ENCODE measurements at places on chromosomes 5 and 9.

GRCh38 chr9:94175669-94176068 is 83.4 kb upstream of the ZNF169 start:
- no peak for DNase-seq

GRCh38 chr5:137206030-137206715 is 293.0 kb downstream of the SPOCK1 start:
- DNase-seq = no peak

GRCh38 chr9:127036437-127036836 is 86.0 kb downstream of the ANGPTL2 start:
- no peak for DNase-seq

- no peak for DNase-seq
Observed at GRCh38 chr5:62457071-62457470, 44.5 kb downstream of the IPO11 start.

GRCh38 chr9:9499546-9499945 is 1113.3 kb downstream of the PTPRD start:
- no peak for DNase-seq

GRCh38 chr5:456351-457194 is 13.6 kb downstream of the EXOC3 start:
- no peak for DNase-seq

DNA sequence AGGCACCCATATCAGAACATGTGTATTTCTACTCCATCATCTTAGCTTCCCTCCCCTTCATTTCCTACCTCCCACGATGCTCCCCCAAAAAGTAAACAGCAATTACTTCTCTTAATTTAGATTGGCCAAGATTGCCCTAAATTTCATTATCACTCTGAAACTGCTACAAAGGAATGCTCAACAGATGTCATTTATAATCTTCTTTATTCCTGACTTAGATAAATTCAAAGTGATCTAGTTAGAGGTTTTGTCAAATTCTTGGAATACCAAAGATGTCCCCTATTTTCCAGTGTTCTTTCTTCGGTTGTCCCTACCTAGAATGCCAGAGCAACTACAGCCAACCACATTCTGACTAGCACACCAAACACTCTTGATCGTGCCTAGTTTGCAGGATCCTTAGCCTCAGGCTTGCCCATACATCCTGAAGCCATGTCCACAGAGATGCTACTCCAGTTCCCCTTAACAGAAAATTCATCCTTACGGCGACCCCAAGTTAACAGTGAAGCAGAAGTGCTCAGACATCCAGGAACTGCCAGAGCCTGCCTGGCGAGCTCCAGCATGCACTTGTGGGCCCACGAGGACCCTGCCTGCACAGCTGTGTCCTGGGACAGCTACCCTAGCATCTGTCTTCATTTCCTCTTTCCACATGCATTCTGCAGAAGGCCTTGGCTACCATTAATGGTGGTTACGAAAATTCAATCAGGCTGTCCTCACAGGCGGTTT is 31.6 kb downstream of the DAP start:
- no peak for DNase-seq

DNA sequence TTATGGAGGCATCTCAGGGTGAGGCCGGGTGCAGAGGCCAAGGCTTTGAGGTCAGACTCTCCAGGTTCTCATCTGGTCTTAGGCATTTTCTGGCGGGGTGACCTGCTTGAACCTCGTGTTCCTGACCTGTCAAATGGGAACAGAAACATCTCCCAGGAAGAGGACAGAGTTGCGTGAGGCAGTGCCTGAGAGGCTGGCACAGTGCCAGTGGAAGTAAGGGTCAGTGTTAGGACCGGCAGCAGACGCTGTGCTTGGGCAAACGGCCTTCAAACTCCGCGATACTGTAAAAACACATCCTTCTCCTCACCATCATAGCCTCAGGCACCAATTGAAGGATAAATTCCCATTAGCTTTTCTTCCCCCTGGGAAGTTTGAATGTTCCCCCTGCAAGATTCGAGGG is 55.6 kb upstream of the FCN2 start:
- DNase-seq = no peak

DNA sequence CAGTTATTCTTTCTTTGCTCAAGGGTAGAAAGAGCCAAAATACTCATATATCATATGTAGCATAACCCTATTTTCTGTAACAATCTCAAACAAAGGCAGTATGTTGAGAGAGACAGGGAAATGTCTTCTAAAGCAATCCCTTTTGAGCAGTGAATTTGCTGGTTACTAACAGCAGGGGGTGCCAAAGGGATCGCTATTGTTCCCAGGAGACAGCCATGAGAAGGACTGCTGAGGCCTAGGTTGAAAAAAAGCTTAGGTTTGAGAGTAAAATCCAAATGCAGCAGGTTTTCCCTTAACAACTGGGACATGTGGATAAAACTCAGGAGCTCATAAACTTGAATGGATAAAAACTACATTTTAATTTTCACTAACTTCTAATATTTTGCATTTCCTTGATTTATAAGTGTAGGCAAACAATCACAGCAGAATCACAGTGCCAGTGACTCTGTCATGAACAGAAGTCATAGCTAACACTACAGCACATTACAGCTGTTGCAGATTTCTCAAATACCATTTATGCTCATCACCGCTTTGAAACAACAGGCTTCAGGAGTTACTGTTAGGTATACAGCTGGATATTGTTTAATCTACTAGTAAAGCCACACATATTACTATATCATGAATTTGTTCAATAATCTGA is 148.4 kb downstream of the MAPKAP1 start:
- DNase-seq = peak; percentile 61

DNA sequence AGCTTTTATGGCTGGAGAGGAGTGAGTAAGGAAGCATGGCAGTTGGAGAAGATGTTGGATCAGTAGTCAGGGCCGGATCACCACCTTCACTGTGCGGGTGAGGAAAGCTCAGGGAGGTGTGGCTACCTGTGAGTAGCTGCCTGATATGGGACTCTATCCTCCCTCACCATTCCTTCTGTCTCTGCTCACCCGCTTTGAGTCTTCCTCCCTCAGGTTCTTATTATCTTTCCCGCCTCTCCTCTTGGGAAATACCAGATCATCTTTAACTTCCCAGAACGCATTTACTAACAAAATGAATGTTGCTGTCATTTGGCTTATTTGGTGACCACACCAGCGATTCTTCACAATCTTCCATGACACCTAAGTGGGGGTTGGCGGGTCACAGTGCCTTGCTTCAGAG is 140.7 kb upstream of the GPR151 start:
- DNase-seq = no peak

DNA sequence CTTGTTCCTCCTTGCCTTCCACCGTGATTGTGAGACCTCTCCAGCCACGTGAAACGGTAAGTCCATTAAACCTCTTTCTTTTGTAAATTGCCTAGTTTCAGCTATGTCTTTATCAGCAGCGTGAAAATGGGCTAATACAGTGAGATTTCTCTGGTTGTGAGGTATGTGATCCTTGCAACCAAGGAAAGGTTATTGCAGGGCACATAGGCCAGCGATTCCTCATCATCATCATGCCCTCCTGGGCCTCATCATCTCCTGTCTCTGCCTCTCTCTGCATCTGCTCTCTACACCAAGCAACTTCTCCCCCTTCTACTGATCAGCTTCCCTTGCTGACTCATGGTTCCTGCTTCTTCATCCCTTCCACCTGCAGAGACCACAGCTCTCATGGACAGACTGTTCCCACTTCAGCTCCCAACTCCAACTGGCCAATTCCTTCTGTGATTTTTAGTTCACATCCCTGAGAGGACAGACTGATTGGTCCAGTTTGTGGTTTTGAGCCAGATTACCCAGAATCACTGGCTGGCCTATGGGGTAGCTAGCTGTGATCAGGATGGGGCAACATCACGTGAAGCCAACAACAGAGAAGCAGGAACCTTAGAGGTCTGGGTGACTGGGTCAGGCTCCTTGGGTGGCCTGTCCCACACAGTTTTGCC is 53.1 kb downstream of the LIX1 start:
- no peak for DNase-seq

Measured in GM13977 (cell line).